ENCODE measurements at places on chromosomes 1 and 21.

DNA sequence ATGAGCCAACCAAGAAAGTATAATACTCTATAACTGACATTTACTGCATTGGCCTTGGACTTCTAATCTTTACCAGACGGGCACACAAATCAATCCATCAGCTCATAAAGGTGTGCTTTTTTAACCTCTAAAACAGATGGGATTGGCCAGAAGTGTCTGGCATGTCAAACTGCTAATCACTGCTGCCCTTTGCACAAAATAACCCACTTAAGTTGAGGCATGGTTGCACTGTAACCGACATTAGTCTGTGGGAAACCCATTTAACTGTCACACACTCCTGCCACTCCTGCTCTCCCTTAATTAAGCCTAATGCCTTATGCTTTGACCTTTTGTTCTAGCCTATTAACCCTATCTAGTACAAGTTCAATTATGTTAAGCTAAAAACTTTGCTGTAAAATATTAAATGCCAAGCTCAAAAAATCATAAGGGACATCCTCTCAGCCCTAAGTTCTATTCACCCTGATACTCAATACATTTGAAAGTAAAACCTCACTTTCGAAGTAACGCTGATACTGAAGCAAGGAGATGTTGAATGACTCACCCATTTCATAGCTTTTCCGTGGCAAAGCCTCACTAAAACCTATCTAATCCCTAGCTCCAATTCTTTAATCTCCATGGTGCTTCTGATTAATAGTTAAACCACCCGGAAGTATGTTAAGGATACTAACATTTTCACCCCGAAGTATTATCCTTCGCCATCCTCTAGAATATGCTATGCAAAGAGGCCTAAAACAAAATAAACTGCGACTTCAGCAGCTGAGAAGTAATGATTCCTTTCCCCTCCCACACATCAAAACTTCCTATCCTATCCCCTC, 12.9 kb downstream of the NRIP1 start:
- DNase-seq = no peak

- DNase-seq = no peak
Observed at GRCh38 chr1:41502912-41503311, 18.4 kb upstream of the EDN2 start.

- peak; percentile 39 for DNase-seq
Observed at GRCh38 chr1:31977385-31978131, 36.1 kb upstream of the KHDRBS1 start.

GRCh38 chr1:200409203-200409760, 554 bp downstream of the ZNF281 start:
- no peak for DNase-seq

DNA sequence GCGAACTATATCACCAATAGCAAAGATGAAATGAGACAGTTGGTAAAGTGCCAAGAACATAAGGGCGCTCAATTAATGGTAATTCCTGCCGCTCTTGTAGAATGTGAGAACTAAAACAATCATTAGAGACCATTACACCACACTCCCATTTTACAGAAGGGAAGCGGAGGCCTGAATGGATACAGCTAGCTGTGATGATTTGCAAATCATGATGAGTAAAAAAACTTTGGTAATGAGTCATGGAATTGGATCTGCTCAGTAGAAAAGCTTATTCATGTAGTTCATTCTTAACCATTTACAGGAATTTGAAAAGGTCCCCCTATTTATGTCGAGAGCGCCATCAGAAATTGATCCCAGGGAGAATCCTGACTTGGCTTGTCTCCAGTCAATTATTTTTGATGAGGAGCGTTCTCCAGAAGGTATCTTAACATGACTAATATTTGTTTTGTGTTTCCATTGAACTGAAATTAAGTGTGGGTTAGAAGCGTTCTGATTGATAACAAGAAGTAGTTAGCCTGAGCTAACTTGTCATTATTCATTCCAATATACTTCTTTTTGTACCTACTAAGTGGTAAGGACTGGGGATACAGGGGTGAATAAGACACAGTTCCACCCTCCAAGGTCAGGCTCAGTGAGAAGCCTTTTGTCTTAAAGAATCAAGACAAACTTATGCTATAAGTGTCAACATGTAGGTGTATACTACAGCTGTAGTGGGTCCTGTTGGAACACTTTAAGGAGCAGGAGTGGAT, 812 bp downstream of the TTC4 start:
- no peak for DNase-seq

Measured in AML-193 (cell line).